ENCODE measurements at places on chromosomes 16 and 17.

- DNase-seq: no peak
Observed at GRCh38 chr17:49725452-49726130, 17.8 kb upstream of the SLC35B1 start.

DNA sequence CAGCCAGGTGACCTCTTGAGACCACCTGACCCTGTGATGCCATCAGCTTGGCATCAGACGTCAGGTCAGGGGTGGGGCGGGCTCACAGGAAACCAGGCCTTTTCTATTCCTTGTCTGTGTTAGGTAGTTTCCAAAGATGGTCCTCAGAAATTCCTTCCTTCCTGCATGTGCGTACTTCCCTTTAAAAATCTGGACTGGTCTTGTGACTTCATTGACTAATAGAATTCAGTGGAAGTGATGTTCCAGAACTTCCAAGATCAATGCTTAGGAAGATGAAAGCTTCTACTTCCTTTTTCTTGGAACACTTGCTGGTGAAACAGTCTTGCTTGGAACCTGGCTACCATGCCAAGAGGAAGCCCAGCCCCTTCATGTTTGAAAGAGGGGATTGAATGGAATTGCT is 10.0 kb upstream of the N4BP1 start:
- DNase-seq: no peak

DNA sequence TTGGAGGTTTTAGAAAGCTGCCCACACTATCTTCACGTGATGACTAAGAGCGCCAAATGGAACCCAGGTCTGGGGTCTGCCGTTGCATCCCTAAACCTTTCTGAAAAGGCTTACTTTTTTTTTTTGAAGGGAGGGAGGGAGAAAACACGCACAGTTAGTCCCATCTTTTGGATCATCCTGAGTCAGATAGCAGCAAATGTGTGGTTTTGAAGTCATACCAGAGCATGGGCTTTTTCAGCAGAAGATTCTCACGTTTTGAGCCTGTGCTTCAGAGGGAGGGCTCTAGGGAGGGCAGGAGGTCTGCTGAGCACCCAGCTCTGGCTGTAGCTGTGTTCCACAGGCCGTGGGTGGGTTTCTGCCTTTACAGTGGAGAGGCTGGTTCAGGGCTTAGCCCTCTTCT is 194.7 kb downstream of the SNX29 start:
- DNase-seq: no peak

DNA sequence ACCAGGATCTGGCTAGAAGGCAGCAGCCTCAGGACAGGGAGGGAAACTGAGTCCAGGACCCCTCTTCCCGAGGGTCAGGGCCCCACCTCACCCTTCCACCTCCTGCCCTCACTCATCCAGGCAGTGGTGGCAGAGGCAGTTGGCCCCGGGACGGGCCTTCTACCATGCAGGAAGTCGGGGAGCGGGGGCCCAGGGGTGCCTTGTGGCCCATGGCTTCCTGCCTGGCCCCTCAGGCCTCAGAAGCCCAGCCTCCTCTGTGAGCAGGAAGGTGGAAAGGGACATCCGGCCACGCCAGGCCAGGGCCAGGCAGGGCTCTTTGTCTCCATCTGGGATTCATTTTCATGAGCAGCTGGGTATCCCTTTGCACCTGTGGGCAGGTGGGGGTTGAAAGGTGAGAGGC is 58.5 kb downstream of the BAHCC1 start:
- no peak for DNase-seq

DNA sequence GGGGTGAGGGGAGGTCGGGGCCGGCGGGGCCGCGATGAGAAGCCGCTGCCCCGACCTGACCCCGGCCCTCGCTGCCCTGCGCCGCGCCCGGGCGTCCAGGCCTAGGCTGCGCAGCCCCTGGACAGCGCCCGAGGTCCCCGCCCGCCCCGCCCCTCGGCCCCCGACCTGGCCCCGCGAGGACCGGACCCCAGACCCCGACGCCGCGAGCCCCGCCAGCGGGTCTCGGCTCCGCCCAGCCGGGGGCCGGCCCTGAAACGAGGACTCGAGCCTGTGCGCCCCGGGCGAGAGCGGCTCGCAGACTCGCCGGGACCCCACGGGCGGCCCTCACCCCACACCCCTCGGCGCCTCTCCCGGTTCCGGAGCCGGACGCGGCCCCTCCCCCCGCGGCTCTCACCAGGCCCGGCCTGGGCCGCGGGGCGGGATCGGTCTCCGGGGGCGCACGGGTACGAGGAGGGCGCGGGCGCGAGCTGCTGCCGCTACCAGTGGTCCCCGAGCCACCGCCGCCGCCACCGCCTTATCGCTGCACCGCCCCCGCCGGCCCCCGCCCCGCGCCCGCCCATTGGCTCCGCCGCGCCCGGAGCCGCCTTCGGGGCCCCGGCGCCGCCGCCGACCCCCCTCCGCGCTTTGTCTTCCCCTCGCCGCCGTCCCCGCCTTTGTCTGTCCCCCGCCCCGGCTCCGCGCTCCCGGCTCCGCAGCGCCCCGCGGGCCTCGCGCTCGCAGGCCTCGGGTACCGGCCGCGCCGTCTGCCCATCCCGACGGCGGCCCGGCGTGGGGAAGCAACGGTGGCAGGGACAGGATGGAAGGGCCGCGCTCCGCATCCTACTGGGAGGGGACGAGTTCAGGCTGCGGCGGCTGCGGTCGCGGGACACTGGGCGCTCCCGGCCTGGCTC is at the start of gene LIMD2:
LIMD2 (minus strand) TSS at position 488 of the 890 bp plus-strand sequence. CDS start 827 bp downstream, outside the sequence.
- peak; percentile 53 for DNase-seq

DNA sequence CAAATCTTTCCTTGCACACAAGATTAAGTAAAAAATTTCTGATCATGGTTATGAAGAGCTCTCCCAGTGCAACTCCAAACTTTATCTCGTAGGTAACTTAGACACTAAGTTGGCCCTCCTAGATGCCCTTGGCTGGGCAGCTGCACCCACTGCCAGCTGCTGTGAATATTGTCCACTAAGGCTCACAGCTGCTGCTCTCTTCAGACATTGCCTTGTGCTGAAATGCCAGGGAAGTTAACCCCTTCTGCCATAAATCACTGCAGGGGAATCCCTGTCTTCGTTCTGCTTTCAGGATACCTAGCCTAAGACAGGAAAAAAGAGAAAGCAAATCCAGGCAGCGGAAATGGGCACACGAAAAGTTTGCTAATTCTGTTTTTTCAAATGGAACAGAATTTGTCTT is 106.4 kb downstream of the IRX5 start:
- no peak for DNase-seq

DNA sequence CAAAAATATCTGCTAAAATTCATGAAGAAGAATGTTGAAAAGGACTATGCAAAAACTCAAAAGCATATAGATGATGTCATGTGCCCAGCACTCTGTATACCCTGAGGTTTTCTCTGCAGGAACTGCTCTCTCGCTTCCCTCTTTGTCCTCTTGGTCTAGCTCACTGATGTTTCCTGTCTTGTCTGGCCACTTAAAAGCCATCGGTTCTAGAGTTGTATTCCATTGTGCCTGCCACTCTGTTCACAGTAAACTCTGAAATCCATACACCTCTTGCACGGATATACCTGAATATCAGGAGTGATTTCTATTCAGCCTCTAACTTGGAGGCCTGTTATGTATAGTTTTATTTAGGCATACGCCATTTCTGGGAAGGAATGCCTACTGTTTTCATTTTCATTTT is 101.0 kb upstream of the CNTNAP4 start:
- DNase-seq: no peak

DNA sequence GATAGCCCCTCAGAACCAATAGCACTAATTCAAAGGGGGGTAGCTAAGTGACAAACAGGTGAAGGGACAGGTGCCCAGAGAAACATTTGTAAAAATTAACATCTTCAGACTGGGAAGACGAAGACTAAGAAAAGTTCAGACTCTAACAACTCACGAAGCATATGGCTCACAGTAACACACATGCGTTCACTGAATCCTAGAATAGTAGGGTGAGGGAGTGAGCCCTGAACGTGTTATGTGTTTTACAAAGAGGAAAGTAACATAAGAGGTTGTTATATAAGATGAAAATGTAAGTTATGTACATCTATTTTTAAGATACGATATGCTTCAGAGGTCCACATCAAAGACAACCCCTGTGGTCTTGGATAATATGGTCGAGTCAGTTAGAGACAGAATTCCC is 15.2 kb downstream of the GSG1L2 start:
- no peak for DNase-seq

GRCh38 chr17:79019632-79020584 is 4.1 kb upstream of the C1QTNF1 start:
- DNase-seq: peak; percentile 3
